Fibroblast of skin of left biceps (primary cell): ENCODE measurements at places on chromosomes 1 and 21.

DNA sequence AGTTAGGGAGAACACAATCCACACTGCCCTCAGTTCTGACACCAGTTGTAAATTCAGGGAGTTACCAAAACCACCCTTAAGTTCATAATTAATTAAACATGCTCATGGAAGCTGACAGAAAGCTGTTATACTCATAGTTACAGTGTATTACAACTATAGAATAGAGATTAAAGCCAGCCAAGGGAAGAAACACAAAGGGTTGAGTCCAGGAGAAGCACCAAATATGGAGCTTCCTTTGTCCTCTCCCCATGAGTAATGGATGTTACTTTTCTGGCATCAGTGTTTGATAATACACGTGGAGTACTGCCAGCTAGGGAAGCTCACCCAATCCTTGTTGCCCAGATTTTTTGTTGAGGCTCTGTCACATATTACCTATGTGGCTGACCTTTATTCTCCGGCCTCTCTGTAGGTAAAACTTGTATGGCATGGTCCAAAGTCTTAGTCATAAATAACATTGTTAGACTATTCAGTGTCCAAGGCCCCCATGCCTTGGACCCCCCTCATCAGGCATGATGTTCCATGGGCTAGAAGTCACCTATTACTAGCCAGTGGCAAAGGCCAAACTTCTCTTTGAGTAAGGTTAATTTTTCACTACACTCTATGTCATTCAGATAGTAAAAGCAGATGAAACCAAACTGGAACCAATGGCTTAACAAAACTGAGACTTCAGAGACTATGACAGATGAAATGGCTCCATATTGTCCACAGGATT lies 175.7 kb downstream of the GPR52 start:
- DNase-seq: no peak

GRCh38 chr1:154910851-154911250 lies 25.7 kb downstream of the PMVK start:
- DNase-seq: no peak

GRCh38 chr1:36879613-36880012 lies 154.7 kb downstream of the GRIK3 start:
- no peak for DNase-seq

- DNase-seq: no peak
Observed at GRCh38 chr1:164699815-164700491, 141.0 kb downstream of the PBX1 start.
